Osteocyte (in vitro differentiated cells): ENCODE measurements at places on chromosomes 6 and 20. TPM values are rescaled to one million over a fixed set of nuclear protein-coding genes. Genes with fewer than 3 reads are reported as not detected.

Gene VSX1
- not detected in 2 replicates for total RNA-seq

Gene SMLR1
- not detected in 2 replicates for total RNA-seq

Gene MYB
- total RNA-seq: 0.83 and 0.86 TPM in 2 replicates

Gene FKBP1C
- total RNA-seq: 0.55 and 1.2 TPM in 2 replicates

Gene LHFPL5
- not detected in 2 replicates for total RNA-seq

GRCh38 chr6:147434516-147434915, 74.0 kb upstream of the SAMD5 start:
- no peak for DNase-seq

DNA sequence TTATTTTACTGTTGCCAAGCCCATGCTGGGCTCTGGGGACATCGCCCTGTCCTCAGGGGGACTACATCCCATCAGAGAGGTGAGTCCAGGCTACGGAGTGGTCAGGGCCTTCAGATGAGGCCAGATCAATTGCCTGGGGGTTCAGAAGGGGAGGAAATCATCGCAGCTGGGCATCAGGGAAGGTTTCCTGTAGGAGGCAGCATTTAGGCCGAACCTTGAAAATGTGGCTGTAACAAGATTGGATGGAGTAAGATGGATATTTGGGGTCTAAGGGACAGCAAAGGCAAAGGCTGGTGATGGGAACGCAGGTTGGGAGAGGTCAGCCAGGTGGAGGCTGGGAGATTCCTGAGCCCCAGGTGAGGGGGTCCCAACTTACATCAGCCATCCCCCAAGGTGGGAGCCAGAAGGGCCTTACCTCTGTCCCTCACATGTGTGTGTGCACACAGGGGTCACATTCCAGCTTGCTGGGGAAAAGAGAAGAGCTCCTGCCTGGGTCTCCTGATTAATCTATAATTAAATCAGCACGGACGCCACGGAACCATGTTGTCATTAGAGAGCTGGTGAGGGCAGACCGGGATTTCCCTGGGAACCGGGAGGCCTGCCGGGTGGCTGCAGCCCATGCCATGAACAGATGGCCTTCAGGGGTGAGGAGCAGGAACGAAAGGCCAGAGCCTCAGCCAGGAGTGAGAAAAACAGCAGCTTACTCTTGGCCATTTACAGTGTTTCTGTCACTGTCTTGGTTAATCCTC, 30.5 kb upstream of the DLGAP4 start:
- peak; percentile 73 for DNase-seq

DNA sequence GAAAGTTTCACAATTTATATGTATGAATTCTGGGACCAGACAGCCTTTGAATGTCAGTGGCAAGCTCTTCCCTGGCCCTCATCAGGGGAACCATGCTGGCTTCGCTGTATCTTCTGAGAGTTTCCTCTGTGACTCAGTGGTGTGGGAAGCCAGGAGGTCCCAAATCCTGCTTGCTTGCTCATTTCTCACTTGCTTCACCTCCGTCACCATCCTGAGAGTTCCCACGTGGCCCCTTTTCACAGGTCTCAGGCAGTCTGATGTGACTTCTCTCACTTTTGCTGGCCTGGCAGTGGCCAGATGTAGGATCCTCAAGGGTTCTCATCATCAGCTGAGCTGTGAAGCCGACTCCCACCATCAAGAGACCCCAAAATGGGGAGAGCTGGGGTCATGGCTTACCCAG, 28.4 kb upstream of the RIN2 start:
- DNase-seq: no peak

- DNase-seq: no peak
These were observed 95.9 kb downstream of the B3GAT2 start for GRCh38 chr6:70860920-70861319.

DNA sequence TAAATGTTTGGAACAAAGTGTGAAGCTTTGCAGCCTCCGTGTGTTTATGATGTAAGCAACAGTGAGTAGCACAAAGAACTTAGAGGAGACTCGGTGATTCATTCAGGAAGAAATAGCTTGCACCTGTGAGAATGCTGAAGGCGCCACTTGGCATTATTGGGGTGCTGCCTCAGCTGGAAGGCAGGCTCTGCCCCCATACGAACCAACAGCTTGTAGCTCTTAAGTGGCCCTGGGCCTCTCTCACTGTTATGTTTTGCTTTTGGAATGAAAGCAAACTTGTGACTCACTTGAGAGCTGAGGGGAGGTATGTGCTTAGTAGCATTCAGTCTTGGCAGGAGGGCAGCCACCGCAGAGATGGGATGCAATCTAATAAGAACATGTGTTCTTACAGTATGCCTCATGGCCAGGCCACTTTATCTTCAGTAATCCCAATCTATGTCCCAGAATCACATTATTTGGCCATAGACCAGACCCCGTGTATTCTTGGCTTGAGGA, 310.7 kb downstream of the EYA4 start:
- DNase-seq: peak; percentile 85

- no peak for DNase-seq
These were observed 108.2 kb upstream of the LOC128125822 start for GRCh38 chr6:63464060-63464459.

DNA sequence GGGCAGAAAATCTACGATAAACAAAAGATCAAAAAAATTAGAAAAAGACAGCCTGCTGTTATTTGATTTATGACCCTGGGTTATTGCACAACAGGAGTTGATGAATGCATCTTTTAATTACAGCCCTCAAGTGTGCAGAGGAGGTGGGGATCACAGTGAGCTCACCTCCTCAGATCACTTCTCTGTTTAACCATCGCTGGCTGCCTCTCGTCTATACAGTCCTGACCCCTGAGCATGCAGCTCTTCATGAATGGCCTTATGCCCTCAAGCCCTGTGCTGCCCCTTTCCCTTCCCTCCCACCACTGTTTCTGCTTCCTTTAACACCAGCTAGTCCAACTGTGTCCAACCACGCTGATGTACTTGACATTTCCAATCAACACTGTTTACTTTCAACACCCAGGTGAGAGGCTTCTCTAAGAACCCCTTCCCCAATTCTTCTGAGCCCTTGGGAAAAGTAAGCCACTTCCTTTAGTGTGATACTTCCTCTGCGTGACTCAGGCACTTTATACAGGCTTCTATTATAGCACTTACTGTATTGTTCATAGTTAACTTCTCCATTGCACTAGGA, 60.6 kb upstream of the RIPOR2 start:
- DNase-seq: no peak

GRCh38 chr20:57910716-57911115, 200.9 kb upstream of the PMEPA1 start:
- DNase-seq: no peak

DNA sequence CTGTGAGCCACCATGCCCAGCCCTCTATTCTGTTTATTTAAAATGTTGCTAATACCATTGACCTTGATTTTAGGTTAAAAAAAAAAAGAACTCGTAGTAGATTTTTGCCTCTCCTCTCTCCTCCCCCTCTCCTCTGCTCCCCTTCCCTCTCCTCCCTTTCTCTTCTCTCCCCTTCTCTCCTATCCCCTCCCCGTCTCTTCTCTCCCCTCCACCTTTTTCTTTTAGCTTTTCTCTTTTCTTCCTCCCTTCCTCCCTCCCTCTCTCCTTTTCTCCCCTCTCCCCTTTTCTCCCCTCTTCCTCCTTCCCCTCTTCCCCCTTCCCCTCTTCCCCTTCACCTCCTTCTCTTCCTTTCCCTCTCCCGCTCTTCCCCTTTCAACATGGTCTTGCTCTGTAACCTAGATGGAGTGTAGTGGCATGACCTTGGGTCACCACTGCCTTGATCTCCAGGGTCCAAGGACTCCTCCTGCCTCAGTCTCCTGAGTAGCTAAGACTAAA, 223.8 kb downstream of the ZFAND3 start:
- no peak for DNase-seq
